ENCODE measurements at places on chromosomes 6 and 20. TPM values are rescaled to one million over a fixed set of nuclear protein-coding genes. Genes with fewer than 3 reads are reported as not detected.
A peak's percentile ranks its signal among the peaks of the same experiment; 100 is the strongest.

- no peak for DNase-seq
Measured at GRCh38 chr20:61364147-61364546, 112.1 kb downstream of the CDH4 start.

GRCh38 chr6:70901324-70901723, 55.5 kb downstream of the B3GAT2 start:
- no peak for DNase-seq

- no peak for DNase-seq
Measured at GRCh38 chr20:39009348-39009747, 47.2 kb downstream of the DHX35 start.

GRCh38 chr20:9978397-9979004, 56.3 kb upstream of the ANKEF1 start:
- peak; percentile 79 for DNase-seq

GRCh38 chr6:119076173-119076572, 2.3 kb downstream of the FAM184A start:
- DNase-seq: no peak

DNA sequence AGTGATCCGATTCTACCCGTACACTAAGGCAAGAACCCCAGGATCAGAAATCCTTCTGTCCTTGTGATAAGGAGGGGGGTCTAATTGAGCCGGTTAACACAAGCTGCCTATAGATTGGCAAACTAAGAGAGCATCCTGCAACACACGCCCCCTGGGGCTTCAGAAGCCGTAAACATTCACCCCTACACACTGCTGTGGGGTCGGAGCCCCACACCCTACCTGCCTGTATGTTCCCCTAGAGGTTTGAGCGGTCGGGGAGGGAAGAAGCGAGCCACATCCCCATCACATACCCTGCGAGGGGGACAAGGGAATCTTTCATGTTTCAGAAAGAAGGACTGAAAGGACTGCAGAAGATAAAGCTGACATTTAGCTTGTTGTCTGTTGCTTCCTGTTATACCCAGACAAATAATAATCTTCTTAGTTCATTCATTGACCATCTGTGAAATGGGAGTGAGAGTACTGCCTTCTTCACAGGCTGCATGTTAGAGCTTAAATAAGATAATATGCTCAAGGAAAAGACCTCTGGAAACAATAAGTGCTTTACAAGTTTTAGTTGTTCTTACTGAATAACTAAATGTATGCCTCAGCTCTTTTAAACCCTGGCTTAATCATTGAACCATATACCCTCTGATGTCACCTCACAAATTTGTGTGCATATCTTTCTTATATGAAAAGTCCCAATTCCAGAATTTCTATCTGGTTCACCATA, 74.2 kb upstream of the RNF217 start:
- no peak for DNase-seq

- no peak for DNase-seq
Measured at GRCh38 chr6:53746442-53747103, 48.2 kb upstream of the LRRC1 start.

DNA sequence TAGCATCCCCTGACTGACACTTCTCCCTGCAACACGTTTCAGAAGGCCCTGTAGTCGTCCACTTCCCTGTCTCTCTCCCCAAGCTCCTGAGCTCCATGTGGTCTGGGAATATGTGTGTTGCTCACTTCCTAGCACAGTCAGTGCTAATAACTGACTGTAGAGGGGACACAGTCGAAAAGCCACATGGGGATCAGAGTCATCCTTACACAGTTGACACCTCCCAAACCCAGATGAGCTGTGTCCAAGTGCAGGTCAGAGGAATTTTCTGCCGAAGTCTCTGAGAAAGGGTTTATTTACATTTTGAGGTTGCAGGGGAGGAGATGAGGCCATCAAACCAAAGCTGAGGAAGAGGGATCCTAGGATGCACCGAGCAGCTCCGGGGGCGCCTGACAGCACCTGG, 3.5 kb upstream of the ADAM33 start:
- DNase-seq: no peak

GRCh38 chr20:25547063-25547462, 38.3 kb downstream of the NINL start:
- DNase-seq: no peak

DNA sequence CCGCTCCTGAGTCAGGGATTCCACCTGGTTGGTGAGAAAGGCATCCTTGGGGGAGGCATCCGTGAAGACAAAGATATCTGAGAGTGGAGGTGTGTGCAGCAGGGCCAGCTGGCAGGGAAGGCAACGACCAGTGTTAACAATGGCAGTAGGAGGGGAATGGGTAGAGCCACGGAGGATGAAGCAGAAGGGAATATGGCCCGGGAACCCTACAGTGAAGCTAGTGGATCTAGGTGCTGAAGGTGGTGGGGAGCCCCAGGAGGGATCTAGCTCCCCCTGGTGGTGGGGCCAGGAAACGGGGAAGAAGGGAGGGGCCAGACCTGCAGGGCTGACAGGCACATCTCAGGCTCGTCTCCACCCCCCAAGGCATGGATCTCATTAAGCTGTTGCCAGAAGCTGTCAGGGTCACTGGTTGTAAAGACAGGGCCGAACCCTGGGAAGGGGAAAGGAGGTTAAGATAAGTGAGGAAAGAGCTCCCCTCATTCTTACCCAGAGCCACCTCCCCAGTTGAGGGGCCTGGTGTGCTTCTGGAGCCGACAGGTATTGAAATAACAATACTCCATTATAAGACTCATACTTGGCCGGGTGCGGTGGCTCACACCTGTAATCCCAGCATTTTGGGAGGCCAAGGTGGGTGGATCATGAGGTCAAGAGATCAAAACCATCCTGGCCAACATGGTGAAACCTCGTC, 7.3 kb downstream of the VWA7 start:
- no peak for DNase-seq

GRCh38 chr6:156689656-156690055, 87.5 kb upstream of the ARID1B start:
- no peak for DNase-seq

- DNase-seq: no peak
Measured at GRCh38 chr20:48729538-48729937, 98.3 kb downstream of the PREX1 start.

DNA sequence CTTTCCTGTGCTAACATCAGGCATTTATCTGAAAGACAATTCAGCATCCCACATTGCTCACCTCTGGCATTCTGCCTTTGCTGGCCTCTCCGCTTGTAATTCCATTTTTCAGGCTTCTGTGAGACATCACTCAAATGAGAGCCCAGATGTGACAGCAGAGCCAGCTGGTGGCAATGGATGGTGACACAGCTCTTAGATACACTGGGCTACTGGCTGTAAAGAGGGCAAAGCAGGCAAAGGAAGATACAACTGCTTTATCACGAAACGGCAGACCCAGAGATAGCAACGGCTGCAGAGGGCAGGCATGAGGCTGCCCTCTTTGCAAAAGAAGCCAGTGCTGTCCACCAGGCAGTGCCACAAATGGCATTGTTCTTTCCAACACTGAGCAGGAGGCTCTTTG, 329.8 kb downstream of the KIF16B start:
- no peak for DNase-seq

DNA sequence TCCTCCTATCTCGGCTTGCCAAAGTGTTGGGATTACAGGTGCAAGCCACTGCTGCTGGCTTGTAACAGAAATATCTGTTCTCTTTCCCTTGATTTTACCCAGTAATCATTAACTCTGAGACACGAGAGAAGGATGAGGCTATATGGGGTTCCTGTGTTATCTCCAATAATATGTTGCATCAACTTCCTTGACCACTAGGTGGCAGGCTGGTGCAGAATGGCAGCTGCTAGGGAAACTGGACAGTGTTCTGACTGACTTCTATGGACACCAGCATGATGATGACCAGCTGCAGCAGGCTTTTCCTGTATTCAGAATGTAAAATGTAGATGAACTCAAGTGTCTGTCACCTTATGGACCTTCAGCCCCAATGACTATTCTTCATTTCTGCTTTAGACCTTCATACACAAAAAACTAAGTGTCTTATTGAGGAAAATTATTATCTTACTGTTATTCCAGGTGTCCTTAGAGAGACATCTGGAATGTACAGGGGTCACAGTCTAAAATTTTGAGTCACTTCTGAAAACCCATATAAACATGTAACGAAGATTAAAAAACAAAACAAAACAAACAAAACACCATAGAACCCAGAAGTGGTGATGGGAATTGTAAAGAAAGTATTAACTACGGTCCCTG, 20.4 kb upstream of the CD109 start:
- DNase-seq: peak; percentile 83

DNA sequence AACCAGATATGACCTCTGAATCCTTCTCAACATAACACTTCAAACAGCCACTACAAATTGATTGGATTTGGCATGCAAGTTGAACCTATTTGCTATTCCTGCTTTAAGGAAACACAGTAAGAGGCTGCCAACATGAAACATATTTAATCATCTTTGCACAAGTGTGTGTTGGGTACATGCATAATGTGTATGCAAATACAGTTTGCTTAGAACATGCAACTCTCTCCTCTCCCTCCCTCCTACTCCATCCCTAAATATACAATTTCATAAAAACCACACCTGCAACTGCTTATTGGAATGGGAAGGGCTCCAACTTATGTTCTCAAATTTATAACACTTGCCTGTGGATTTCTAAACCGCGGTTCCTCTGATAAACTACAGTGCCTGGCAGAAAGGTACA, 71.5 kb downstream of the CD83 start:
- DNase-seq: no peak

DNA sequence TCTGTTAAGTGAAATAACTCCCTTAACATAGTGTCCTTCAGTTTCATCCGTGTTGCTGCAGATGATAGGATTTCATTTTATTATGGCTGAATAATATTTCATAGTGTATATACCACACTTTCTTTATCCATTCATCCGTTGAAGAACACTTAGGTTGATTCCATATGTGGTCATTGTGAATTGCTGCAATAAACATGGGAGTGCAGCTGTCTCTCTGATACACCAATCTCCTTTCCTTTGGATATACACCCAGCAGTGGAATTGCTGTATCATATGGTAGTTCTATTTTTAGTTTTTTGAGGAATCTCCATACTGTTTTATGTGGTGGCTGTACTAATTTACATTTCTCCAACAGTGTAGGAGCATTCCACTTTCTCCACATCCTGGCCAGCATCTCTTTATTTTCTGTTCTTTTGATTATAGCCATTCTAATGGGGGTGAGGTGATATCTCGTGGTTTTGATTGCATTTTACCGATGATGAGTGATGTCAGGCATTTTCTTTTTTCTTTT, 193.2 kb downstream of the SLC16A10 start:
- no peak for DNase-seq

DNA sequence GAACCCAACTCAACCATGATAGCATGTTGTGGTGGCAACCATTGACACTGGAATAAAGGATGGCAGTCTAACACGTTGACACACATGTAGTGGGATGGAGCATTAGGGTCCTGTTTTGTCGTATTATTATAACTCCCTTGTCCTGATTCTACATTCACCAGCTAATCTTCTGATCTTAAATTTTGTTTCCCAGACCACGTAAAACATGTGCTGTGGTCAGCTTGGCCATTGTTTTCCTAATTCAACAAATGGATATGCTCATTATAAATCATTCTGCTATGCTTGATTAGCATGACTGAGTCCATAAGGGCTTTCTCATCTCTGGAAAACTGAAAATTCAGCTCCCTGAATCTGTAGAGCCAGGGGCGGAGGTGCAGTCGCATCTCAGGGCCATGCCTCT, 15.0 kb downstream of the MRAP2 start:
- no peak for DNase-seq

GRCh38 chr6:156260815-156261214, 516.4 kb upstream of the ARID1B start:
- DNase-seq: no peak

GRCh38 chr6:42225419-42225818, 7.8 kb upstream of the MRPS10 start:
- DNase-seq: no peak

GRCh38 chr6:107398001-107398400, 61.4 kb downstream of the PDSS2 start:
- DNase-seq: no peak

DNA sequence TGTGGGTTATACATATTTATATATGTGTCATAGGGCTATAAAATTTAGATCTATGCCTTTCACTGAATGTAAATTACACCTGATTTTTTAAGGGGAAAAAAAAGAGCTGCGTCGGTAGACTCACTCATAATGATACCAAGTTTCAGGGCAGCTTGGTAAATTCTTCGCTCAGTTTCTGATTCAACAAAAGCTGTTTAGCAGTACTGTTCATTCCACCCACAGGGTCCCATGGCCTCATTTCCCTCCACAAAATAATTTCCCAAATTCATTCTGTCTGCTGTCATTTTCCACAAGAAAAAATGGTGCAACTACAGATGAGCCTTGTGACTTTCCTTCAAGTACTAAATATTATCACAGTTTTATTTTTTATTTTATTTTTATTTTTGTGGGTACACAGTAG, 63.7 kb downstream of the PAK5 start:
- DNase-seq: no peak

- DNase-seq: peak; percentile 35
Measured at GRCh38 chr20:23086056-23086566, at the start of gene CD93. CD93 (minus strand) TSS chr20:23086324; CDS start chr20:23086192, 132 bp downstream.

- DNase-seq: no peak
Measured at GRCh38 chr20:40720099-40720498, 31.1 kb upstream of the MAFB start.

- DNase-seq: peak; percentile 41
Measured at GRCh38 chr6:54192993-54193392, 81.8 kb downstream of the MLIP start.

DNA sequence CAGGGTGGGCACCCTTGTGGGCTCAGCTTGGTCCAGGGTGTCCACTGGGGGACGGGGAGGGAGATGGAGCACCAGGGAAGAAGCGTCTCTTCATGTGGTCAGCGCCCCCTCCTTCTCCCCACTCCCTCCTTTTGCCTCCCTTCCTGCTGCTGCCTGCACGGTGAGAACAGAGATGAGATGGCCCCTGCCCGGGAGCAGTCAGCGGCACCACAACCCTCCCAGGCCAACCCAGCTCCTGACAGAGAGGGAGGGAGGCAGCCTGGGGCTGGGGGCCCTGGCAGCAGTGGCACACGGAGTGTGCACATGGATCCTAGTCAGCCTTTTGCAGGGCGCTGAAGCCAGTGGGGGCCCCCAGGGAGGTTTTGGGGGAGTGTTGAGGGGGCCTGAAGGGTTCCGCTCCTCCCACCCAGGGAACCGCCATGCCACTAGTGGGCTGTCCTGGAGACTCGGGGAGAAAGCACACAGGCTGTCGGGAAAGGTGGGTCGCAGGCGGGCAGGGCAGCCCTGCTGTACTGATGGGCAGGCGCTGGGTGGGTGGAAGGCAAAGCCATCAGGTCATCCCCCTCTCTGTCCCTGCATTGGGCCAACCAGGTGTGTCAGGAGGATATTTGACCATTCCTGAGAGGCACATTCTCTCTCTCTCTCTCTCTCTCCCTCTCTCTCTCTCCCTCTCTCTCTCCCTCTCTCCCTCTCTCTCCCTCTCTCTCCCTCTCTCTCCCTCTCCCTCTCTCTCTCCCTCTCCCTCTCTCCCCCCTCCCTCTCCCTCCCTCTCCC, 94.3 kb upstream of the BHLHE23 start:
- no peak for DNase-seq

GRCh38 chr6:129498950-129499842, 210.8 kb downstream of the ARHGAP18 start:
- DNase-seq: peak; percentile 61

GRCh38 chr20:20463933-20464374, 96.0 kb downstream of the INSM1 start:
- DNase-seq: peak; percentile 42

LINC00237 gene
- not detected for polyA plus RNA-seq

POU5F1 gene
- 0.38 TPM for polyA plus RNA-seq

UNC93A gene
- polyA plus RNA-seq: not detected

TRAPPC3L gene
- polyA plus RNA-seq: 0.28 TPM

ABHD16B gene
- not detected for polyA plus RNA-seq

SUN5 gene
- polyA plus RNA-seq: not detected

RBM12 gene
- 61.8 TPM for polyA plus RNA-seq

SLC17A2 gene
- polyA plus RNA-seq: not detected

THEMIS gene
- polyA plus RNA-seq: 0.49 TPM

ULBP3 gene
- 2.5 TPM for polyA plus RNA-seq

LIN28B gene
- not detected for polyA plus RNA-seq

C20orf141 gene
- polyA plus RNA-seq: not detected

Measured in muscle of arm (tissue), 14 donors.